Right ventricle myocardium superior (tissue), 1 donor: ENCODE measurements at places on chromosomes 3 and 15.

DNA sequence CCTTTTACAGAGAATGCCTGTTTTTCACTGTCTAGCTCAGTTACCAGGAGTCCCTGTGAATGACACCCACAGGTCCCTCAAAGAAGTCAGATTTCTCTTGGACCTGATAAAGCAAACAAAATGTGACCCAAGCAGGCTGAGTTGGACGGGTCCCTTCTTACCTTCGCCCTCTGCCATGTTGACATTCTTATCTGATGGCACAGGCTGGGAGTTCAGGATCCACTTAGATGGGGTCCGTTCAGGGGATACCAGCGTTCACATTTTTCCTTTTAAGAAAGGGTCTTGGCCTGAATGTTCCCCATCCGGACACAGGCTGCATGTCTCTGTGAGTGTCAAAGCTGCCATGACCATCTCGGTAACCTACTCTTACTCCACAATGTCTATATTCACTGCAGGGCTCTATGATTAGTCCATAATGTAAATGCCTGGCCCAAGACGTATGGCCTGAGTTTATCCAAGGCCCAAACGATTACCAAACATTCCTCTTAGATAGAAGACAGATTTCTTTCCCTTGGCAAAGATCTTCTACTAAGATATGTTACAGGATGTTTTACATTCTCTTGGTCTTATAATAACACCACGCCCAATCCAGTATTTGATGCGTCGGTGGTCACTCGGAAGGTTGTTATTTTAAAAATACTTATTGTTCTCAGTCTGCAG lies 179.1 kb downstream of the THSD4 start:
- DNase-seq: no peak

GRCh38 chr3:138394156-138394555 lies 40.3 kb upstream of the ESYT3 start:
- DNase-seq: no peak

DNA sequence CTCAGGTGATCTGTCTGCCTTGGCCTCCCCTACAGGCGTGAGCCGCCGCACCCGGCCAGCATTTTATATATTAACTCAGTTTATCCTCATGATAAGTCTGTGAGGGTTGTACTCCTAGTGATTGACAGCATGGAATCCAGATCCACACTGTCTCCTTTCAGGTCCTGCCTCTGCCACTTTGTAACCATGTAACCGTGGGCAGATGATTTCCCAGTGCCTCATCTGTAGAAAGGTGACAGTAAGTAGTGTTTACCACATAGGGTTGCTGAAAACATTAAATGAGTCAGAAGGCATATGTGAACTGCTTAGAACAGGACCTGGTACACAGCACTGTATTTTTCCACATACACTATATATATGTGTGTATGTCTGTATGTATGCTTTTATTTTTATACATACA lies 2.4 kb downstream of the FYTTD1 start:
- no peak for DNase-seq

DNA sequence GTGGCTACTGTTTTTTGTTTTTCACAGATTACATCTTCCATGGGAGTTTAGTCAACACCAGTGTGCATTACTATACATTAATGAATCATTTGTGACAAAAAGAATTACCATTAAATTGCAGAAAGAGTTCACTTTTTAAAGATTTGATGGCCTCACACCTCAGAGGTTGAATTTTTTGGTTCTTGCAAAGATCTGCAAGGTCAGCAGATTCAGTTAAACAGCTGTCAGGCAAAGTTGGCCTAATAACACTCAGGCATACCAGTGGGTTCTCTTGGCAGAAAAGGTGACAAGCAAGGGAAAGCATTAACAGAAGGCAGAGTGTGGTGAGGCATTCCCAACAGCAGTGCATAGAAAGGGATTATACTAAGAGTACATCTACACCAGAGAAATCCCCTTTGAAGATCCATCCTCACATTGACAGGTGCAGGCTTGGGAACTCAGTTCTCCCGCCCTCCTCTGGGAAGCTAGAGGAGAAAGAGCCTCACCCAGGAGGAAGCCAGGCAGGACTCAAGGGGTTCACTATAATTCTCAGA lies 24.3 kb upstream of the PTX3 start:
- no peak for DNase-seq
